ENCODE measurements at places on chromosomes 5 and 9. TPM values are rescaled to one million over a fixed set of nuclear protein-coding genes. Genes with fewer than 3 reads are reported as not detected.

Gene GRIA1
- total RNA-seq = 0.38 TPM

Gene DNM1
- 15.5 TPM for total RNA-seq

Gene C7
- 45.6 TPM for total RNA-seq

Gene PNPLA7
- total RNA-seq = 97.0 TPM

Gene KIAA1958
- 10.2 TPM for total RNA-seq

Gene UAP1L1
- total RNA-seq = 10.1 TPM

Gene PCDHGC4
- 2.7 TPM for total RNA-seq

Gene IL7R
- total RNA-seq = 2.9 TPM

Gene FBP2
- not detected for total RNA-seq

Gene SHISAL2B
- not detected for total RNA-seq

Gene TUSC1
- 19.4 TPM for total RNA-seq
